ENCODE measurements at places on chromosomes 5 and 9.

GRCh38 chr9:126230692-126231091 is 95.9 kb upstream of the MVB12B start:
- DNase-seq: no peak

DNA sequence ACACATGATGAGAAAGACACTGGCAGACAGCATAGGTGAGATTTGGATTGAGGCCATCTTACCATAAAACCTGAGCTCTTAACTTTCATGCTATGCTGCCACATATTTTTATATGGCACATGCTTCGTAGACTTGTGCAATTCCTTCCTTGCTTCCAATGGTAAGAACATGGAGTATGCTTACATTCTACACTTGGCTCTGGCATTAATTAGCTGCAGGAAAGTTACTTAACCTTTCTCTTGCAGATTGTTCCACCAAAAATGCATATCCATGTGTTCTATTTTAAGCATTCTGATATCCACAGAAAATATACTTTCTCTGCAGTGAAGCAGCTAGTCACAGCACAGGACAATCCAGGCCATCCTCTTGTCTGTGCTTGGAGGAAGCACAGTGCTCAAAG is 119.4 kb downstream of the MPDZ start:
- DNase-seq: no peak

- DNase-seq: no peak
These were observed 136.7 kb upstream of the MOCS2 start for GRCh38 chr5:53246042-53246836.

- no peak for DNase-seq
These were observed 213.7 kb downstream of the DRD1 start for GRCh38 chr5:175230299-175230698.

DNA sequence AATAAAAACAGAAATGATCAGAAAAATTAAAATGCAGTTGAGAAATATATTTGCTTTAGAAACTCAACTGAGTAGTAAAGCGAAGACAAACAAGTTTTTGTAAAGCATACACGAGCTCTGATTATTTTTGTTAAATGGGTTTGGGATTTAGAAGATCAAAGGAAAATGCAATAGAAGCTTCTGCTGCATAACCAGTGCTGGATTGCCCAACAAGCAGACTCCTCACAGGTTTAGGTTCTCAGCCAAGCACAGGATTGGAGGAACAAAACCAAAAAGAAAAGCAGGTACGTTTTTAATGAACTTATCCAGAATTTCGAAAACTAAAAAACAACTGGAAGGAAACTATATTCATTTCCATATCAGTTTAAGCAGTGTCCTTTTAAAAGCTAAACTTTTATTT is 423.8 kb downstream of the TMEM161B start:
- DNase-seq: no peak

GRCh38 chr9:117304549-117304948 is 110.3 kb downstream of the ASTN2 start:
- DNase-seq: no peak

DNA sequence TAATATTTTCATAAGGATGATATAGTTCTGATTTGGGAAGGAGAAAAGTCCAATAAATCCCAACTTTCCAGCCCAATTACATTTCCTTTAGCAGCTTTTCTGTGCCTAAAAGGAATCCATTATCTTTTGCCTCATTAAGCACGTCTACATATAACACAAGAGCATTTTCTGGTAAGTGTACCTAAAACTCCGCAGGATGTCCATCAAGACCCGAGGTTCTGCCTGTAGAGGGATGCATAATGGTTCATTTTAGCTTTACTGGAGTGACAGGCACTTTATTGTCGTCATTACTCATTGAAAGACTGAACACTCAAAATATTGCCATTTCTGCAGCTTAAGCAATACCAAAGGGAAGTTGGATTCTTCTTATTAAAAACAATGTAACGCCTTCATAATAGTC is 669.0 kb downstream of the PRELID2 start:
- no peak for DNase-seq

GRCh38 chr9:16207161-16207560 is 654.3 kb downstream of the CCDC171 start:
- DNase-seq: no peak

GRCh38 chr5:41148448-41148847 is 64.9 kb downstream of the C6 start:
- DNase-seq: no peak

DNA sequence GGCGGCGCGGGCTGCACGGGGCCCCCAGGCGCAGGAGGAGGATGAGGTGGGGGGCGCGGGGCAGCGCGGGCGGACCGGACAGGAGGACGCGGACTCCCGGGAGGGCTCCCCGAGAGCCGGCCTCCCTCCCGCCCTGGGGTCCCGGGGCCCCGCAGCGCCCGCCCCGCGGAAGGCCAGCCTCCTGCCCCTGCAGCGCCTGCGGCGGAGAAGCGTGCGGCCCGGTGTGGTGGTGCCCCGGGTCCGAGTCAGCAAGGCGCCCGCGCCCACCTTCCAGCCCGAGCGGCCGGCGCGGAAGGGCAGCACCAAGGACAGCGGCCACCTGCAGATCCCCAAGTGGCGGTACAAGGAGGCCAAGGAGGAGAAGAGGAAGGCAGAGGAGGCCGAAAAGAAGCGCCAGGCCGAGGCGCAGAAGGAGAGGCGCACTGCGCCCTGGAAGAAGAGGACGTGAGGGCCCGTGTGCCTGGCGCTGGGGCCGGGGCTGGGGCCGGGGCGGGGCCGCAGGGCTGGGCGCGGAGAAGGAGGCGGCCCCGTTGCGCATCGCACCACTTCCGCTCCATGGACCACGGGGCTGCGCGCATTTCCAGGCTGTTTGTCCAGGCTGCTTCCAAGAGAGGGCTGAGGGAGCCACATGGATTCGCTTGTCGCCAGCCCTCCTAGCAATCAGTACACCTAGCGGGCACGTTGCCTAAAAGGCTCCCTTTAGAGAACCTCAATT is 86.0 kb downstream of the ANKRD33B start:
- DNase-seq: no peak

GRCh38 chr5:82911910-82912309 is 165.3 kb downstream of the TMEM167A start:
- DNase-seq: no peak

DNA sequence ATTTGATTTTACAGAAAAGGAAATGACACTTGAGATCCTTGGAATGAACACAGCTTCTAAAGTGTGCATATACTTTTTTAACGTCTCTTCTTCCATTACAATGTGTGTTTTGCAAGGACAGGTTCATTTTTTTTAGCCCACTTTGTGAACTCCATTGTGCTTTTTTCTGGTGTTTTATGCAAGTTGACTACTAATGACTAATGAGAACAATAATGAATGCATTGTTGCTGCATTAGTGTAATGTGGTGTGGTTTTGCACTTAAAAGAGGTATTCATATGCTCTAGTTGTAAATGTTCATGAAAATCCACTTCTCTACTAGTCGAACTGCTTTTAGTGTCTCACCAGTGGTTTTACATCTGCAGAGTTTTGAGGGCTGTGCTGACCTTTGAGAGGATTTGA is 93.6 kb downstream of the UHRF2 start:
- DNase-seq: no peak

GRCh38 chr5:151911011-151911410 is 13.6 kb downstream of the GLRA1 start:
- no peak for DNase-seq

DNA sequence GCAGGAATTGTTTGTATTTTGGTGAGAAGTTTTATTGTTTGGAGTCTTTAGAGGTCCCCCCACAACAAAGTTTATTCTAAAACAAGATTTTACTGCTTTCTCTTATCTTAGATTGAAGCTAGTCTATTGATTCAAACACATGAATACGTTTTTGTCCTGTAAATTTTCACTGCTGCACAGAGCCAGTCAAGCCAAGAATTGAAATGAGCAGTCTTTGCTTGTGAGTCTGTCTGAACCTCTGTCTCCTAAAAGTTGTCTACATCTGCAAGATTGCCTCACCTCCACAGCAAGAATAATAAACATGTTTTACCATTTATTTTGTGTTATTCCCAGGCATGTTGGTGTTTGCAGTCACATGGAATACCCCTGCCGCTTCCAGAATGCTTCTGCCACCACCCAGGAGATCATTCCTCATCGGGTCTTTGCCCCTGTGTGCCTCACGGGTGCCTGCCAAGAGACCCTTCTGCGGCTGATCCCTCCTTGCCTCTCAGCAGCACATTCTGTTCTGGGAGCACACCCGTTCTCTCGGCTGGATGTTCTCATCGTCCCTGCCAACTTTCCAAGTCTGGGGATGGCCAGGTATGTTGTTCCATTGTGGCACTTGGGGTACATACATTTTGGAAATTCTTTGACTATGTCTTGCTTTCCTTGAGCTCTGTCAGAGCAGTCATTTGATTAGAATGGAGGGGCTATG is 74.1 kb downstream of the AOPEP start:
- DNase-seq: no peak

DNA sequence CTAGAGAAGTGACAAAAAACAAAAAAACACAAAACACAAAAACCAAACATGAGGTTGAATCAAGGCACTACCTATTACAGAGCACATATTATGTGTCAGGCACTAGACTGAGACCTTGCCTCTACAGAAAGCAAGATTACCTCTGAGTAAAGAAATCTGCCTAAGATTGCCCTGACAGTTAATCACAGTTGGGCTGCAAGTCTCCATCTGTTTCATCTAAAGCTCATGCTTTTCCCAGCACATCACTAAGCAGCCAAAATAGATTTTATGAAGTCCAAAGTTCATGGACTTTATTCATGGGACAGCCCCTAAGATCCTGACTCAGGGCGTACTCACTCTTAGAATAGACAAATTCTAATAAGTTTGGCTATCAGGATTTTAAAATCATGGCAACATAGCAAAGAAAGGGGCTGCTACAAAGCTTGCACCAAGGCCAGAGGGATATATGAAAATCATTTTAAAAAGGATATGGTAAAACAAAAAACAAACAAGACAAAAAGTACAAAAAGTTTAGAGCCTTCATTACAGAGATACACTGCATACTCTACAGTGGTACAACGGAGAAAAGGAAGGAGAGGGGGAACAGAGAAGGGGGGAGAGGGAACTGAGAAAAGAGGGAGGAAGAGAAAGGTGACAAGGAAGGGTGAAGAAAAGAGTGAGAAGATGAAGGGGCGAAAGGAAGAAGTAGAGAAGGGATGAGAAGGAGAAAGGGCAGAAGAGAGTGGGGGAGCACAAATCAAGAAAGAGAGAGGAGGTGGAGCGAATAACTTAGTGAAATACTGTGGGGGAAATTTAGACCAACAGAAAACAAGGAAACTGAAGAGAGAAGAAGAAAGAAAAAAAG is 58.2 kb downstream of the RICTOR start:
- DNase-seq: no peak

- DNase-seq: no peak
These were observed 107.7 kb upstream of the GPR151 start for GRCh38 chr5:146623666-146624065.

DNA sequence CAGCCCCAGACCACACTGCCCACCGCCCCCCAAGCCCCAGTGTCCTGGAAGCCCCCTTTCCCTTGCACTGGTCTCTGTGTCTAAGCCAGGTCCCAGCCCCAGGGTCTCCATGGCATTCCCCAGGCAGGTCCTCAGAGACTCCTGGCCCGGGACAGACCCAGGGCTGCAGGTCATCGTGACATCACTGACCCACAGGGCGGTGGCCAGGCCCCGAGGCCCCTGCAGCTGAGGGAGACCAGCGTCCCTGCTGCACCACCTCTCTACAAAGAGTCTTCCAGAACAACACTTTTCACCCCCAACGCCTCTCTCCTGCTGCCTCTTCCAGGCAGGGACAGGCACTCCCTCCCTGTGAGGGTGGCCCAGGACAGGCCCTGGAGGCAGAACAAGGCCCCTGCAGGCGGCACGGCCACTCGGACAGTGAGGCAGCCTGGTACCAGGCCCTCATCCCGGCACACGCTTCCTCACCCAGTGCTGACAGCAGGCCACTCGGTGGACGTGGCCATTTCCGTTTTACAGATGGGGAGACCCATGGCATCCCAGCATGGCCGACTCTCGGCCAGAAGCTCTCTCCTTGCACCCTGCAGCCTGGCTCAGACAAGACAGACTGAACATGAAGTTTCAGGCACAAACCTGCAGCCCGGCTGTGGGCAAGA is 136.4 kb downstream of the ADAMTS2 start:
- no peak for DNase-seq

GRCh38 chr5:93600409-93601070 is 17.5 kb downstream of the NR2F1 start:
- no peak for DNase-seq

DNA sequence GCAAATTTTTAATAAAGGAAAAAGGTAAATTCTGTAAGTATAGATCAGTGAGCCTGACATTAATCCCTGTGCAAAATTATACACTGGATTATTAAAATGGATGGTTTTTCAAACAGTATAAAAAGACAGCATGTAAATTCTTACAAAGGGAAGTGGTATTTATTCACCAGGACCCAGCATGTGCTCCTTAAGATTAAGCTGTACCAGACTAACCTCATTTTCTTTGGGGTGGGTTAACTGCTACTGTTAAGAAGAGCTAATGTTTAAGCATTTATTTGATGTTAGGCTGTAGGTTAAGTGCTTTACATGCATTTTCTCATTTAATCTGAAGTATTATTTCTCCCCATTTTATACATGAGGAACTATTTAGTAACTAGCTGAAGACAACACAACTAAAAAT is 60.3 kb upstream of the RFX3 start:
- no peak for DNase-seq

GRCh38 chr9:114166614-114167572 is 11.6 kb downstream of the COL27A1 start:
- no peak for DNase-seq

- no peak for DNase-seq
These were observed 91.4 kb downstream of the C9orf152 start for GRCh38 chr9:110116543-110116885.

DNA sequence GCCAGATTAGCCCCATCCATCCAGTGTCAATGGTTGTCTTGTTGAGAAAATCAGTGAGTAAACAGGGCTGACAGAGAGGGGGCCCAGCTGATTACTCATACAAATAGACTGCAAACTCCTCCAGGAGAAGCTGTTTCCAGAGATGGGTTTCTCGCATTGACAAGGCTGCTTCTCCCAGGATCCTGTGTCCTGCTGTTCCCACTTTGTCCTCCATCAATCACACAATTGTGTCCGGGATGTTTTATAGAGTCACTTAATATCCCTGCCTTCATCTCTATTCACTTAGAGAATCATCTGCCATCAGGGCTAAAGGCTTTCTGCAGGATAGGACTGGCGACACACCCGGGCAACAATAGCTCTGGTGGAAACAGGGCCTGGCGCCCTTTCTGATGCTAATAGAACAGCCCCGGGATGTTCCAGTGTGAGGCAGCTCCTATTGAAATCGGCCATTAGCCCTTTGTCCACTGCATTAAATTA is 71.7 kb upstream of the TBCA start:
- DNase-seq: no peak

DNA sequence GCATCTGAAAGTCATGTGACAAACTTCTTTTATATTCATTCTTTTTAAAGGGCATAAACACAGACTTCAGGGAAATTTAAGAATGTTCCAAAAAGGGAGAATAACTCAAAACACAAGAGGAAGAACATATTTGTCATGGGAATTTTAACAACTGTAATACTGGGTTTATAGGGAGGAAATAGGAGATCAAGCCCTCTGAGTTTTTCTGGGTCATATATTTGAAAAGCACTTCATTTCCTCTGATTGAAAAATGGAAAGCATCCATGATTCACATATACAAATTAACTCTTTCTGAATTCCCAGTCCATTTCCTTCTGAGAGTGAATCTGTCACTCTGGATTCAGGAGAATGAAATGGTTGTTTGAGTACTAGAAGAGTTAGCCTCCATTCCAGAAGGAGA is 26.8 kb downstream of the LURAP1L start:
- DNase-seq: no peak

Measured in stimulated activated CD4-positive, alpha-beta T cell treated with anti-CD3 and anti-CD28 coated beads, Interleukin-2, amount 100 ng/mL, for 48 hours (primary cell).